ENCODE measurements at places on chromosomes 3 and 15.
A peak's percentile ranks its signal among the peaks of the same experiment; 100 is the strongest.

- DNase-seq = no peak
These were observed 261.3 kb upstream of the NECTIN3 start for GRCh38 chr3:110810356-110810755.

DNA sequence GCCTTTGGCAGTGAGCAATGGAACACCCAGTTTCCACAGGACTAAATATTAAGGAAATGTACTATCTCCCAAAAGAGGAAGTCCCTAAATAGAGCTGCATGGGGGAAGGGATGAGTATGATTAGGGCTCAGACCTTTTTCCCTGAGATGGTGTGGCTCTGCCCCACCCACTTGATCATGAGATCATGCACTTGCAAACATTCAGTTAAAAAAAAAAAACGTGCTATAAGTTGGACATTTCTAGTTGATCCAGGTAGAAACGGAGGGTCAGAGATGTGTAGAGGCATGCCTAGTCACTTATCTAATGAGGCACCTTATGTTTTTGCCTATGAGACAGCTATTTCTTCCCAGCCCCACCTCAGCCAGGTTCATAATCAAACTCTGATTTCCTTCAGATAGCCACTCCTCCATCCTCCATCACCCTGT, 24.5 kb upstream of the SSR3 start:
- no peak for DNase-seq

DNA sequence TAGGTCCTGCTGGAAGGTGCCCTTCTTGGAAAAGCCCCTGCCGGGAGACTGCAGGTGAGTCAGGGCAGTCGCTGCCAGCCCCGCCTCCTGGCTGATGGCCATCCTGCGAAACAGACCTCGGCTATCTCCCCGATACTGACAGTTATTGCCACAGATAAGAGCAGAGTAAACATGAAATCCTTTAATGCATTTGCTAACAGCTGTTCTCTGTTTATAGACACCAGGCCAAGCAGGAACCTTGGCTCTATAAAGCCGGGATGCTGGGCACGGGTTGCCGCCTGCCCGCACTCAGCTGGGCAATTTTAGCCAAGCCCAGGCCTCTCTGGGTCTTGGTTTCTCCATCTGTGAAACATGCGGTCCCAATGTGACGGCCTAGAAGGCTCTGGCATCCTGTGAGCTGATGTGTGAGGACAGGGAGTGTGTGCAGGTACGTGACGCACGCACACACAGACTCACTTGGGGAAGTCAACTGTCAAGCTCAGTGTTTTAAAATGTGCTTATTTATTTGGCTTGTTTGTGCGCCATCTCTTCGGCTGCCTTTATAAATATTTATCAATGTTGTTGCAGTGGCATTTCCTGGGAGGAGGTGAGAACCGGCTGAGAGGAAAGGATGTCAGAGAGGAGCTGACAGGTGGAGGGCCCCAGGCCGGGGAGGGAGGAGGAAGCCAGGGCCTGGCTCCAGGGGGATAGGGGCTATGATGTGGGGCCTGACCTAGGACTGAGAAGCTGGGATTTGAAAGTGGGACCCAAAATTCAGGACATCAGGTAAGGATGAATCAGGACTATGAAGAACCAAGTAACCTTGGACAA, 50.8 kb upstream of the PRR23E start:
- no peak for DNase-seq

DNA sequence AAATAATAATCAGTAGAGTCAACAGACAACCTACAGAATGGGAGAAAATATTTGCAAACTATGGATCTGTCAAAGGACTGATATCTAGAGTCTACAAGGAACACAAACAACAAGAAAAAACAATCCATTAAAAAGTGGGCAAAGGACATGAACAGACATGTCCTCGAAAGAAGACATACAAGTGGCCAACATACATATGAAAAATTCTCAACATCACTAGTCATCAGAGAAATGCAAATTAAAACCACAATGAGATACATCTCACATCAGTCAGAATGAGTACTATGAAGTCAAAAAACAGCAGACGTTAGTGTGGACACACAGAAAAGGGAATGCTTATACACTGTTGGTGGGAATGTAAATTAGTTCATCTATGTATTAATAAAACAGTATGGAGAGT, 33.7 kb downstream of the SLC2A2 start:
- no peak for DNase-seq

DNA sequence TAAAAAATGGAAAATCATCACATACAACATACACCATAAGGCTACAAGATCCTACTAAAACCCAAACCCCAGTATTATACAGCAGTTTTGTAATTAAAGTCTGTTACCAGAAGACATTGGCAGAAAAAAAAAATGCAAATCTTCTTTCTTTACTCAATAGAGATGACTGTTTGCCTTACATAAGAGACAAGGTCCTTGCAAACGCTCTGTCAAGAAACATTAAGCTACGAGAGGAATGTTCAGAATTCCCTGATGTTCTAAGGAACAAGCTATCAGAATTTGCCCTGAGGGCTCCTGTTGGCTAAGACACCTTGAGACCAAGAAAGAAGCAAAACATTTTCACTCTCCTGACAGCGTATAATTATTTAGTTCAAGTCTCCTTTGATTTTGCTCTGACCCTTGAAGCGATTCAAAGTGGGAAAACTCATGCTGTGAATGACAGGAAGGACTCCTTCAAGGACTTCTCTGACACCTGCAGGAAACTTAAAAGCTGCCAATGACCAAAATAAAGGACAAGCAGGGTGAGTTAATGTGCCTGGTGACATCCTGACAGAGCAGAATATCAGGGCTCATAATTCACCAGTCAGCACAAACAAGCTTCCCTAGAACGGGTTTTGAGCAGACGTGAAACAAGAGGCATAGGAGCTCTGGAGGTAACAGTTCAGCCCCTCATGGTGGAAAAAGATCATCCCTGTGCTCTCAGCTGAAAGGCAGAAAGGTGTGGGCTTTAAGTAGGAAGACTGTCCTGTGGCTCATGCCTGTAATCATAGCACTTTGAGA, 2.5 kb downstream of the SCAMP2 start:
- DNase-seq = no peak

GRCh38 chr15:66941791-66942190, 123.6 kb upstream of the SMAD3 start:
- no peak for DNase-seq

GRCh38 chr3:59481776-59482400, 432.1 kb upstream of the CFAP20DC start:
- no peak for DNase-seq

GRCh38 chr3:132641837-132642538, 17.6 kb downstream of the ACAD11 start:
- peak; percentile 67 for DNase-seq

DNA sequence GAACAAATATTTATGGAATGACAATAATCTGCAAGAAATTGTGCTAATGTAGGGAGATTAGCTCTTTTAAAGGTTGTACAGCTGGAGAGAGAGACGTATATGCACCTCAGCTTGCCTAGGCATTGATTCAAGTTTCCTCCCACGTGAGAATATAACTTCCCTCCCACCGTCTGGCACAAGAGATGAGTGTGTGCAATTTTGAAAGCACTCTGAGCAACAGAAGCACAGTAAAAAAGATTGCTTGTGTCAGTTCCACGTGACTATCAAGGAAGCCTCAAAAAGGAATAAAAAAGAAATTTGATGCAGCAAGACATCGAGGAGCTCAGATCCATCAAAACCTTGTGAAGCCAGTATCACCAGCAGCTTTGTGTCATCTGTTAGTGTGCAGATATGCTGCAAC, 435.3 kb downstream of the TUSC7 start:
- DNase-seq = no peak

DNA sequence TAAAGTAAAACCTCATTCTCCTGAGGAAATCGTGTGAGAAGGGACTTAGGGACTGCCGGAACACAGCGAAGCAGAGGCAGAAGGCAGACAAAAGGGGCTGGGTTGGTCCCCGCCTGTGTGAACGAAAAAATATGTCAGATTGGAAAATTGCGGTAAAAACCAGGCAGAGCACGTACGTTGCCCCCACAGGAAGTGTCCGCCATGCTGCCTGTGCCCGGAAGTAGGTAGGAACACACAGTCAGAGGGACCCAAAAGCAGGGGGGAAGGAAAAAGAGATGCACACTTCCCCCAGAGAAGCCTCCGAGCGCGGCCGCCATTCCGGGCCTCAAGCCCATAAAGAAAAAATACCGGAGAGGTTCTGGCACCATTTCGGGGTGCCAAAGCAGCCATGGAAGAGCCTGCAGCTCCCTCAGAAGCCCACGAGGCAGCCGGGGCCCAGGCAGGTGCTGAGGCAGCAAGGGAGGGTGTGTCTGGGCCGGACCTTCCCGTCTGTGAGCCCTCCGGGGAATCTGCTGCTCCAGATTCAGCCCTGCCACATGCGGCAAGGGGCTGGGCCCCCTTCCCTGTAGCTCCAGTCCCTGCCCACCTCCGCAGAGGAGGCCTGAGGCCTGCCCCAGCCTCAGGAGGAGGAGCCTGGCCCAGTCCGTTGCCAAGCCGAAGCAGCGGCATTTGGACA, at the start of gene MKRN3:
Gene MKRN3 (plus strand): TSS at position 280 of the 676 bp plus-strand sequence. CDS start 109 bp downstream, at position 389.
- DNase-seq = no peak

DNA sequence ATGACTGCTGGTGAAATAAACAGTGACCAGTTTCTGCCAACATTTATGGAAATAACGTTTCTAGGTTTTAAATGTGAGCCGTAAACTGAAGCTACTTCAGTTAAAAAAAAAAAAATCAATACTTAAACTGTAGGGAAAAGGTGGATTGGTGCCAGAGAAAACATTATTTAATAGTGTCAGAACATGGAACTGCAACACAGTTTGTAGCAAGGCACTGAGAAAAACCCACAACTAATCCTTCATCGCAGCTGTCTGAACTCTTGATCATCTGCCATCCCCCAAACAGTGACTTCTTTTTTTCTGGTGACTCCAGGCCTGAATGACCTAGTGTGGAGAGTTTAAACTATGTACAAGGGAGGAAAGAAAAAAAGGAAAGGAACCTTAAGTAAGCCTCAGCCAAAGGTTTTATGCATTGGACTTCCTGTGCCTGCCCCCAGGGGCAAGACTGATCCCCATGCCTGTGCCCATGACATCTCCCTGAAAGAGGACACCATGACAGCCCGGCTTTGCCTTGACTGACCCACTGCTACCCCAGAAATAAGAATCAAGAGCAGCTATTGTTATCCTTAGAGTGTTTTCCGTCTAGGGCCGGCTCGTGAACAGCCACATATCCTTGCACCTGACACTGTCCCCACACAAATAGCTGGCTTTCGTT, 33.1 kb downstream of the CRTAP start:
- no peak for DNase-seq

Measured in germinal center (tissue), 1 donor.